Activated naive CD4-positive, alpha-beta T cell treated with anti-CD3 and anti-CD28 coated beads for 36 hours (primary cell): ENCODE measurements at places on chromosomes 13 and 19.
A peak's percentile ranks its signal among the peaks of the same experiment; 100 is the strongest.

- no peak for DNase-seq
Observed at GRCh38 chr13:109879338-109879737, 93.0 kb upstream of the IRS2 start.

DNA sequence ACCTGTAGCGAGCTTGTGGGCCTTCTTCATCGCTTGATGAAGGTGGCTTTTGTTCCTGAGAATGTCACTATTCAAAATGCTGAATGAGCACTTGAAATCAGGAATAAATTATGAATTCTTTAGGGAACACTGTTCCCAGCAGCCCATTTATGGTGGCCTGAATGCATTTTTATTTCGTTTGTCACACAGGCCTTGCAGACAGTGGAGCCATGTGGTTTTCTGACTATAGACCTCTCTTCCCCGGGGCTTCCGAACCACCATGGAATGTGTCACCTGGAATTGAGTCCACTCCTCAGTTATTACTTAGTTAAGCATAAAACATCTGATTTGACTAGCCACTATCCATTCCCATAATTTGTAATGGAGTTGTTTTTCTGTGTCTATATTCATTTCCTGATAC, 396.9 kb downstream of the IRS2 start:
- DNase-seq: no peak

- DNase-seq: no peak
Observed at GRCh38 chr13:80012251-80012650, 328.7 kb downstream of the SPRY2 start.

DNA sequence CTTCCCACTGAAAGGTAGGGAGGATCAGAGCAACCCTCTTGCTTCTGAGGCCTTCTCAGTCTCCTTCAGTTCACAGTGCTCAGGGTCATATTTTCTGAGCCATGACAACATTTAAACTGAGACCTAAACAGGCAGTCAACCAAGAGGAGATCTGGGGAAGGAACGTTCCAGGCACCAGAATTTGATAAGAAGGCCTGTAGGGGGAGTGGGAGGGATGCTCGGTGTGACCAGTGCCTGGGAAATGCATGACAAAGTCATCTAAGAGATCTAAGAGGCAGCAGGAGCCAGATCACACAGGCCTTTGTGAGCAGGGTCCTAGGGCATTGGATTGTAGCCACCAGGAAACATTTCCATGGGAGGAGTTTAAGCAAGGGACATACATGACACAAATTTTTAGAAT, 71.6 kb downstream of the SHISA2 start:
- peak; percentile 15 for DNase-seq

GRCh38 chr13:26678796-26679195, 81.8 kb downstream of the GPR12 start:
- DNase-seq: no peak

DNA sequence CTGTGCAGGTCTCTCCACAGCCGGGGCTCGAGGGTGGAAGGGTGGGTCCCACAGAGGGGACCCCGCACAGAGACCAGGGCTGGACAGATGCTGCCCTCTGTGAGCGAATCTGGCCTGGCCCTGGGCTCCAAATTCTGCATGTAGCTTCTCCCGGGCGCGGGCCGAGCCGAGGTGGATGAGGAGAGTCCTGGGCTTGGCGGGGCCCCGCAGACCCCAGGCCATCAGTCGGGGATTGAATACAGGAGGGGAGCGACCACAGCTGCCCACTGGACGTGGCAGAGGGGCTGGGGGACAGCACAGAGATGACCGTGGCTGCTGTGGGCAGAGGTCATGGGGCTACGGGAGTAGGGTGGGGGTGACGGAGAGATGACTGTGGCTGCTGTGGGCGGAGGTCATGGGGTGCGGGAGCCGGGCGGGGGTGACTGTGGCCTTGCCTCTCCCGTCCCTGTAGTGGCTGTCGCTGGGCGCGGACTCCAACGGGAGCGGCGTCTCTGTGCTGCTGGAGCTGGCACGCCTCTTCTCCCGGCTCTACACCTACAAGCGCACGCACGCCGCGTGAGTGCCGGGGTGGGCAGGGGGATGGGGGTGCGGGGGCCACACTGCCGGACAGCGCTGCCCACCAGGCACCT, 15.5 kb downstream of the NCLN start:
- DNase-seq: no peak

- peak; percentile 84 for DNase-seq
Observed at GRCh38 chr19:12796146-12797071, 5.1 kb downstream of the JUNB start.

GRCh38 chr13:36090592-36090991, 40.6 kb downstream of the DCLK1 start:
- DNase-seq: no peak

- DNase-seq: no peak
Observed at GRCh38 chr19:17721111-17721628, 1.9 kb downstream of the MAP1S start.

DNA sequence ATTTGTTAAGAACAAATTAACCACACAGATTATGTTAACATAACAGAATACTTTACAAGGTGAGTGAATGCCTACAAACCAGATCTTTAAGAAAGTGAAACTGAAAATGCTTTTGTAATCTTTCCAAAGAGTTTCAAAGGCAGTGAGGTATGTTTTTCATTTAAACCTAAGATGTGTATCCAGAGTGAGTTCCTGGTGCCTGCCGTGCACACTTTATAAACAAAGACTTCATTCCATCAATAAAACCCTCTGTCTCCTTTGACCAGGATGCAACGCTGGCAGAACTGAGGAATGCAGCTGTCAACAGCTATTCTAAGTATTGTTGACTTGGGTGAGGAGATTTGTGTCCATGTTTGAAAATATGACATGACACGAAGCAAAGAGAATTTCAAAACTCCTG, 344.6 kb downstream of the DNAJC15 start:
- DNase-seq: no peak

- no peak for DNase-seq
Observed at GRCh38 chr19:4774136-4774535, 17.4 kb upstream of the FEM1A start.

GRCh38 chr13:28817204-28817603, 2.9 kb upstream of the MTUS2 start:
- no peak for DNase-seq

GRCh38 chr13:71863254-71863865, 3.6 kb downstream of the DACH1 start:
- no peak for DNase-seq

DNA sequence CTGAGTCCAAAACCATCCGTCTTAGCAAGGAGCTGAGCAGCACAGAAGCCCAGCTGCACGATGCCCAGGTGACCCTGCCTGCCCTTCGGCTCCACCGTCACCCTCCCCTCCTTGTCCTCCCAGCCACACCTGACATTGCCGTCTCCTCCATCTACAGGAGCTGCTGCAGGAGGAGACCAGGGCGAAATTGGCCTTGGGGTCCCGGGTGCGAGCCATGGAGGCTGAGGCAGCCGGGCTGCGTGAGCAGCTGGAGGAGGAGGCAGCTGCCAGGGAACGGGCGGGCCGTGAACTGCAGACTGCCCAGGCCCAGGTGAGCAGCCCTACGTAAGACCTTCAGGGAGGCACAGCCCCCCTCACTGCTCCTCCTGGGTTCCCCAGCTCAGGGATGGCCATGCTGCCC, 49.1 kb downstream of the KCNC3 start:
- DNase-seq: no peak

GRCh38 chr13:59337070-59337469, 826.7 kb downstream of the DIAPH3 start:
- DNase-seq: no peak

GRCh38 chr13:110855363-110855762, 59.5 kb downstream of the ANKRD10 start:
- no peak for DNase-seq

GRCh38 chr19:22814124-22814523, 18.0 kb upstream of the ZNF723 start:
- DNase-seq: no peak

DNA sequence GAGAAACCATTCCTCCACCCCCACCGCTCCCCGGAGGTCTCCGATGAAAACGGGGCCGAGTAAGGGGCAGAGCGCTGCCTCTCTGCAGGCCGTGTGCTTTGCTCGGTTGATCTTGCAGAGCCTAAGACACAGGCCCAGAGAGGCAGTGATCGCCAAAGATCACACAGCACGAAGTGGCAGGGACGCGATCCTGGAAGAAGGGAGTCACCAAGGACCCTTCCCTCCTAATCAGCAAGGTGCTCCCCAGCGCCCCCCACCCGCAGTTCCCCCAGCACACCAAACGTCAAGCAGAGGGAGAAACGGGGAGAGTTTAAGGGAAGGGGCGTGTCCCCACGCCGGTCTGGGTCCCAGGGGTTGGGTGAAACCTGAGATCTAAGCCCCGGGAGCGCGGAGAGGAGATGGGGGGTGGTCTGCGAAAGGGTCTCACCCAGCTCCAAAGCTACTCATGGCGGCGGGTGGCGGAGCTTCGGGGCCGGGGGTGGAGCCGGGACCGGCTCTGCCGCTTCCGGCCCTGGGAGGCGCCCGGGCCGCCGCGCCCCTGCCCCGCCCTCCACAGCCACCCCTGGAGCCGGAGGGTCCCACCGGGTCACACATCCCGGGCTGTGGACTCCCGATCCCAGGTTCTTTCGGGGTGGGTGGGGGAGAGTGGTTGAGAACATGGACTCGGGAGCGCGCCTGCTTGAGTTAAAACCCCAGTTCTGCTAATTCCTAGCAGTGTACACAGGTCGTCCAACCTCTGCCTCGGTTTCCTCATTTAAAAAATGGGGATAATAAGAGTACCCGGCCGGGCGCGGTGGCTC, at the start of gene EML2:
Gene EML2 (minus strand): TSS at position 468 of the 800 bp plus-strand sequence. CDS start 21 bp downstream, at position 447.
- peak; percentile 67 for DNase-seq

- no peak for DNase-seq
Observed at GRCh38 chr13:46561691-46562090, 8.7 kb downstream of the LRCH1 start.

DNA sequence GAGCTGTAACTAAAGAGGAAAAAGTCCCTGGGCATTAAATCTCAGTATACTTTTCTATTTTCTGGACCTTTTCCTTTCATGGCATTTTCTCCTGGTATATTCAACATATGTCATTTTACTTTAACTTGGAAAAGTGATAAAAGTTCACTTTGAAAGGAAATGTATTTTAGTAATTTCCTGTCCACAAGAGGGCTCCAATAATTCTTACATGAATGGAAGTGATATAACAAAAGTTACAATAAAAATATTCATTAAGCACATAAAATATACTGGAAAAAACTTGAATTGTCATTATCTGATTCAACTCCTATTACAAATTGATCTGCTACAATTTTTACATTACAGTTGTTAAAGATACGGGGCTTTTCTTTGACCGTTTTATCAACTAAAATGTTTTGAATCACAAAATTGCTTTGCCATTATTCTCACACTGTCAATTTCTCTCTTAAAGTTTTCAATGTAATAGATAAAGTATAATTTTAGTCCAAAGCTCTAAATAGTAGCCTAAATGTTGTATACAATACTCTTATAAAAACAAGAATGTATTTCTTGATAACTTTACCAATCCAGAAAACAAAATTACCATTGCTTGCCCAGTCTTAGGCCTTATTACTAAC, 4.9 kb downstream of the UBL3 start:
- no peak for DNase-seq

DNA sequence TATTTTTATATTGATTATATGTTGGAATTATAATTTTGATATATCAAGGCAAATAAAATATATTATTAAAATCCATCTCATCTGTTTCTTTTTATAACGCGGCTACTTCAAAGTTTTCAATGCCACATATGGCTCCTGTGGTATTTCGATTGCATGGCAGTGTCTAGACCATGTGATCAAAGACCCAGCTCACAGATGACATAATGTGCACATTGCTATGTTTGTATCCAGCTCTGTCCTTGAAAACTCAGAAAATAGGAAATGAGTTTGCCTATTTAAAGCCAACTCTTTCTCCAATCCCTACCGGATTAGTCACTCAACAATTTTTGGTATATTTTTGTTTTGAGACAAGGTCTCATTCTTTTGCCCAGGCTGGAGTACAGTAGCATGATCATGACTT, 26.2 kb downstream of the TMTC4 start:
- DNase-seq: no peak

GRCh38 chr13:58376775-58377174, 745.2 kb downstream of the PCDH17 start:
- DNase-seq: no peak

GRCh38 chr13:52020191-52020590, 4.3 kb upstream of the UTP14C start:
- DNase-seq: no peak

- DNase-seq: peak; percentile 5
Observed at GRCh38 chr13:61255040-61255796, 160.4 kb downstream of the PCDH20 start.

DNA sequence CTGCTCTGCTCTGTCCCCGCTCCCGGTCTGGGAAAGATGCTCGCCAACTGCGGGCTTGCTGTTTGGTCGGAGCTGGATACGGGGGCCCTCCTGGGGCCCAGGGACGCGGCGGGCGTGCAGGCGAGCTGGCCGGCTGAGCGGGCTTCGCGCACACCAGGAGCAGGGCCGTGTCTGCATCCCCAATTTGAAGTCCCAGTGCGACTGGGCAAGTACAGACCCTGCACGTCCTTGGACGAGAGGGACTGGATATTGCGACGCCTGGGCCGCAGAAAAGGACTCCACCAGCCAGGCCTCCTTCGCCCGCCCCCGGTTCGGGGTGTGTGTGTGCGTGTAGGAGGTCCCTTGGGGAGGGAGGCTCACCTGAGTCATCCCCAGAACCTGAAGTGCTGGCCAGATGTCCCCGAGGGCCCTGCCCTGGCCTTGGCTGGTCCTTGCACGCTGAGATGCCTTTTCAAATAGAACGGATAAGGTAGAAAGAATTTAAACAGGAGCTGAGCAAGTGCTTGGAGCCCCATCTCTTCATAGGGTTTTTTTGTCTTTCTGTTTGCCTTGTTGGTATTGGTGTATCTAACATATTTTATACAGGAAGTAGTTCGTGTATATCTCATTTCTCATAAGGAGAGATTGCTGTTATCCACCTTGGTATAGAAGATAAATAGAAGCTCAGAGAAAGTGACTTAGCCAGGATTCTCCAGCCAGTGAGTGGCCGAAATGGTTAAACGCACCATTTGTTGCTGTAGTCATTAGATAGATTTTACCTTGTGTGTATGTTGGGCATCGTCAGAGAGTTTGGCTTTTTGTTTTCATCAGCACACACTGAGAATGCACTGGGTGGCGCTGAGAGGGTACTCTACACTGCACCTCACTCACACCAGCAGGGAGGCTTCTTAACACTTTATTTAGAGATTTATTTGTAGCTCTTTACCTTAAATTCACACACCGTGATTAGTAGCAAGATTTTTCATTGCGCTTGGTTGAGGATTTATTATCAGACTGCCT, 1.1 kb downstream of the NAXD start:
- peak; percentile 48 for DNase-seq

- DNase-seq: peak; percentile 42
Observed at GRCh38 chr13:114212158-114212495, 22.6 kb upstream of the CDC16 start.

DNA sequence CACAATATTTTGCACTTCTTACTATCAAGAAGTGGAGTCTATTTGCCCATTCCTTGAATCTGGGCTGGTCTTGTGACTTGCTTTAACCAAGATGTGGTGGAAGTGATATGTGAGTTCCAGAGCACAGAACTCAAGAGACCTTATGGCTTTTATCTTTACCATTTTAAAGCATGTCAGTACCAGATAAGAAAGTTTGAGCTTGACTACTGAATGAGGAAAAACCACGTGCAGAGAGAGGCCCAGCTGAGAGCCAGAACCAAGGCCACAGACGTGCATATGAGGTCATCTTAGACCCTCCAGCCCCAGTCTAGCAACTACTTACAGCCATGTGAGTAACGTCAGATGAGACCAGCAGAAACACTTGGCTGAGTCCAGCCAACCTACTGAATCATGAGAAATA, 6.3 kb upstream of the CDK8 start:
- no peak for DNase-seq

- no peak for DNase-seq
Observed at GRCh38 chr13:112931028-112931934, 37.7 kb upstream of the MCF2L start.
